ENCODE measurements at places on chromosomes 3 and 15.

GRCh38 chr15:41936649-41937567, 35.4 kb downstream of the EHD4 start:
- no peak overlapping the region for H3K4me3 ChIP-seq
- peaks cover 4% of the 10 kb centered on the region for H3K36me3 ChIP-seq
- no peak for DNase-seq
- H3K27ac ChIP-seq: no peak overlapping the region

DNA sequence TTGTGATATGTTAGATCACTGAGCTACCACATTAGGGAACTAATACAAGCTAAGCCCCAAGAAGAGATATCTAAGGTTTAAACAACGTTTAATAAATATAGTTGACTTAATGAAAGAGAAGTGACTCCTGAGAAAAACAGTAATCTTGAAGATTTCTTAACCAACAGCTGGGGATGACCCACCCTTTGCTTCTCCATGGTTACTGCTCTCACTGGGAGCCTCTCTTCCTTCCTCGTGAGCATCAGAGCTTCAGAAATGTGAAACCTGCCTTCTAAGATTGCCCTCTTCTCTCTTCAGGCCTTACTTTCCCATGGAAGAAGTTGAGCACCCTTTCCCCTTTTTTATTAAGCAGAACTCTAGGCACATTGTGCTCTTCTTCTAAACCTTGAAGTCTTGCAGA, 132.2 kb upstream of the NR2E3 start:
- no peak for DNase-seq
- H3K4me1 ChIP-seq: peaks cover 5% of the 10 kb centered on the region
- no peaks in the 10 kb centered on the region for H3K27me3 ChIP-seq
- H3K36me3 ChIP-seq: no peaks in the 10 kb centered on the region

GRCh38 chr15:69593488-69593887, 140.9 kb downstream of the RPLP1 start:
- H3K27me3 ChIP-seq: no peaks in the 10 kb centered on the region
- H3K27ac ChIP-seq: no peak overlapping the region
- no peaks in the 10 kb centered on the region for H3K4me1 ChIP-seq
- no peak for DNase-seq
- no peak overlapping the region for H3K4me3 ChIP-seq

DNA sequence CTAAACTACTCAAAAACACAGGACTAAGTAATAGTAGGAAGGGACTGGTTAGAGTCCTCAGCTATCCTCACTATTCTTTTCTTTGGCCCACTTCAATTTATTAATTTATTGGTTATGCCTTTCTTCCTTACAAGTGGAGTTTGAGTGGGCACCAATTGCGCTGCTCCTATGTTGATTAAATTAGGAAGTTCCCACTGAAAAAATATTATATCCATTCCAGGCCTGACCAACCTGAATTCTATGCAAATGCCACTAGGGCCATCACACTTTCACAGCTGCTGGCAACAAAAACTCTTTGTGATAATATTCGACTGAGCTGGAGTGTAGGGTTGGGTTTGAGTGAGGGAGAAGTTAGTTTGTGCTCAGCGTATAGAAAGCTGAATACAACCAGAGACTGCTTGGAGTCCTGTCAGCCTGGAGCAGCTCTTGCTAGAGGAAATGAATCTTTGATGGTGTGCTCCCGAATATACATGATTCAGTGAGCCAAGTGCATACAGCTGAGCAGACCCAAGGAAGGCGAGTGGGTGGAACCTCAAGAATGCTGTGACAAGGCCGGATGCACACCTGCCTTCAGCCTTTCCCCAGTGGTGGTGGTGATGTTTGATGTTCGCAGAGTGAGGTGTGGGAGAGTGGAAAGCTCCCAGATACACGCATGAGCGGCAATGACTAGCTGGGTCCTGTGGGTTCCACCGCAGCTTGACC, 1.5 kb downstream of the ARHGEF3 start:
- no peaks in the 10 kb centered on the region for H3K4me1 ChIP-seq
- DNase-seq: no peak

DNA sequence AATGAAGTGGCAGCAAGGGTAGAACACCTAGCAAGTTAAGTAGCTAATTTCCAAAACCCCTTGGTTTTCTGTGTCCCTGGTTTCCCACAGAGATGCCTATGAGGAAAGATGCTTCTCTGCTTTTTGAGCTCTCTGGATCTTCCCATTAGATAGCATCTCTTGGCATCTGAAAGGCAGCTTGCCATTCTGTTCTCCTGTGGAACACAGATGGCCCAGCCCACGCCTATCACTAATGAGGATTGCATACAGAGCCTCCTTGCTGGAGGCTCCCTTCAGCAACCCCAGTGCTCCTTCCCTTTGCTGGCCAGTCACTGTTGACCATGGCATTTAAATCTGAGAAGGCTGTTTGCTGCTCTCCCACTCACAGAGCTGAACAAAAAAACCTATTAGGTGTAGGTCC, 34.4 kb upstream of the ETV5 start:
- DNase-seq: no peak
- no peaks in the 10 kb centered on the region for H3K4me1 ChIP-seq
- H3K36me3 ChIP-seq: no peaks in the 10 kb centered on the region
- no peaks in the 10 kb centered on the region for H3K27me3 ChIP-seq

- H3K36me3 ChIP-seq: peaks cover 9% of the 10 kb centered on the region
- H3K4me3 ChIP-seq: no peak overlapping the region
- no peaks in the 10 kb centered on the region for H3K27me3 ChIP-seq
- no peak for DNase-seq
Measured at GRCh38 chr15:75599401-75599800, 20.3 kb upstream of the PTPN9 start.

GRCh38 chr15:47602121-47602520, 115.2 kb upstream of the SEMA6D start:
- no peak overlapping the region for H3K27ac ChIP-seq
- no peaks in the 10 kb centered on the region for H3K27me3 ChIP-seq
- no peak for DNase-seq
- no peaks in the 10 kb centered on the region for H3K36me3 ChIP-seq

- H3K36me3 ChIP-seq: no peaks in the 10 kb centered on the region
- DNase-seq: no peak
- no peaks in the 10 kb centered on the region for H3K4me1 ChIP-seq
- no peaks in the 10 kb centered on the region for H3K27me3 ChIP-seq
- H3K4me3 ChIP-seq: no peak overlapping the region
- H3K27ac ChIP-seq: no peak overlapping the region
Measured at GRCh38 chr3:114718071-114718897, 424.5 kb downstream of the TIGIT start.

- H3K4me3 ChIP-seq: no peak overlapping the region
- H3K4me1 ChIP-seq: no peaks in the 10 kb centered on the region
- DNase-seq: no peak
Measured at GRCh38 chr3:61454801-61455200, 106.6 kb upstream of the PTPRG start.

DNA sequence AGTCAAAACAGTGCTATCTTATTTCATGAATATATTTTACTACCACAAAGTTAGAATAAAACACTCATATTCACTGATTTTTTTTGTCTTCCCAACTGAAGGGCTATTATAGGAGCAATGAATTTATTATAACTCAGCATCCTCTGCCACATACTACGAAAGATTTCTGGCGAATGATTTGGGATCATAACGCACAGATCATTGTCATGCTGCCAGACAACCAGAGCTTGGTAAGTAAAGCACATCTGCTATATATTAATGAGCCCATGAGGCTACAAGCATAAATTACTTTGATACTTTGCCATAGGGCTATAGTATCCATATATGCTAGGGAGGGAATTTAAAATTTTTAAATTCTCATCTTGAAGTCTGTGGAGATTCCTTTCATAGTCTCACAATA, 95.9 kb downstream of the FEZF2 start:
- DNase-seq: no peak
- H3K36me3 ChIP-seq: peaks cover 5% of the 10 kb centered on the region
- H3K4me1 ChIP-seq: no peaks in the 10 kb centered on the region
- H3K27me3 ChIP-seq: no peaks in the 10 kb centered on the region
- no peak overlapping the region for H3K27ac ChIP-seq

DNA sequence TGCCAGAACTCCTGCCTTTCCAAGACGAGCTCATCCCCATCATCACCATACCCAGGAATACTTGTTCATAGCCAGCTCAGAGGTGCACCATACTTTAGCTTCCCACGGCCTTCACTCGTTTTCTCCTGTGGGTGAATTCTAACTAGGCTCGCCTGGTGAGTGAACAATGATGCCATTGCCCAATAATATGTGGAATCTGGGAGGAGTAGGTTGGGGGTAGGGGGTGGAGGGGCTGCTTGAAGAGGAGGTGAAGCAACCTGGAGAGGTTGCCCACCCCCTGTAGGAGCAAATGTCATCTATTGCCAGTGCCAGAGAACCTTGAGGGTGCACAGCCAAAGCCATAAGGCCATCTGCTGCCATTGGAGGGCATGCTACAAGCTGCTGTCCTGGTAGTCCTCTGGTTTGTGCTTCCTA, 592 bp upstream of the ZNF445 start:
- no peaks in the 10 kb centered on the region for H3K36me3 ChIP-seq
- no peak overlapping the region for H3K27ac ChIP-seq
- H3K4me1 ChIP-seq: no peaks in the 10 kb centered on the region
- peak overlapping the region; percentile 70 for H3K4me3 ChIP-seq
- no peak for DNase-seq
- H3K27me3 ChIP-seq: no peaks in the 10 kb centered on the region

GRCh38 chr3:107028626-107029025, 348.6 kb upstream of the CCDC54 start:
- no peak overlapping the region for H3K27ac ChIP-seq
- no peak overlapping the region for H3K4me3 ChIP-seq
- no peaks in the 10 kb centered on the region for H3K4me1 ChIP-seq
- H3K27me3 ChIP-seq: no peaks in the 10 kb centered on the region
- no peak for DNase-seq

DNA sequence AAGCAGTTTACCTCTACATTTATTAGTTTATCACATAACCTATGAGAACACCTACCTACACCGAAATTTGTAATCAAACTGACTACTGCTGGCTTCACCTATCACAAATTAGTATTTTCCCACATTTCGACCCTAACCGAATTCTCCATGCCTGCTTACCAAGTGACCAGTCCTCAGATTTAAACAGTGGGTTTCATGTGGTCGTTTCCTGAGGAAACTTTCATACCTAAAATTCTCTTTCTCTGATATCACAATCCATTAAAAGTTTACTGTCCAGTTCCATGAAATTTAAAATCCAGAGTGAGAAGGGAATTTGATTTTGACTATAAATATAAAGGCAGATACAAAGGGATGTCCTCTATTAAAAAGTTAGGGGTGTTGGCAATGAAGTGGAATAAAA, 1.9 kb downstream of the PLOD2 start:
- peaks cover 3% of the 10 kb centered on the region for H3K4me1 ChIP-seq
- DNase-seq: no peak

DNA sequence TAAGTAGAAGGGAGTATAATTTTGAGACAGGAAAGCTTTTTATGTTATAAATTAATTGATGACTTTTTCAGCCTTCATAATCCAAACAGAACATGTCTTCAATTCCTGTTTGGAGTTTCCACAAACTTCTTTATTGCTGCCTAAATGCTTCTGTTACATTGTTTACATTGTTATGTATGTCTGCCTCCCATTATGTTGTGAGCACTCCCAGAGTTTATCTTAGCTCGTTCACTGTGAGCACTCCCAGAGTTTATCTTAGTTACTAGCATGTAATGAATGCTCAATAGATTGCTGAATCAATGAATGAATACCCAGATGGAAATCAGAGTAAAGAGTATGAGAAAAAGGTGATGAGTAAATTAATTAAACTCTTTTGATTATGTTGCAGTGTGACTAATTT, 1178.0 kb downstream of the ROBO1 start:
- H3K36me3 ChIP-seq: no peaks in the 10 kb centered on the region
- H3K27me3 ChIP-seq: no peaks in the 10 kb centered on the region
- no peak overlapping the region for H3K4me3 ChIP-seq
- no peak for DNase-seq
- no peaks in the 10 kb centered on the region for H3K4me1 ChIP-seq
- no peak overlapping the region for H3K27ac ChIP-seq

- H3K36me3 ChIP-seq: no peaks in the 10 kb centered on the region
- H3K27ac ChIP-seq: no peak overlapping the region
- H3K4me1 ChIP-seq: no peaks in the 10 kb centered on the region
- peaks cover 1% of the 10 kb centered on the region for H3K27me3 ChIP-seq
- DNase-seq: no peak
- H3K4me3 ChIP-seq: no peak overlapping the region
Measured at GRCh38 chr3:69359339-69359893, 26.5 kb downstream of the FRMD4B start.

GRCh38 chr3:136444581-136444980, 194.4 kb downstream of the PCCB start:
- no peak overlapping the region for H3K27ac ChIP-seq
- no peak overlapping the region for H3K4me3 ChIP-seq
- H3K36me3 ChIP-seq: peaks cover 10% of the 10 kb centered on the region
- DNase-seq: no peak

DNA sequence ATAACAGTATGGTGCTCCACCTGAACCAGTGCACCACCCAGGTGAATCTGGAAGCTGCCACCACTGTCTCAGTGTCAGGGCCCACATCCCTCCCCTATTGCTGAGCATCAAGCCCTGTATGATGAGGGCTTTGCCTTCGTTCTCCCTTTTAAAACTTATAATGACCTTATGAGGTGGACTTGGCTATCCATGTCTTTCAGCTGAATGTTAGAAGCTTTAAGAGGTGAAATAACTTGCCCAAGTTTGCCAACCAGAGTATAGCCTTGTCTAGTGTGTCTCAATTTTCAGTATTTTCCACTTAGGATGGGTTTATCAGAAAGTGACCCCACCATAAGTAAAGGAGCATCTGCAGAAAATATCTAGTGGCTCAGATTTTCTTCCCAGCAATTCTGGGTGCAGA, 87.8 kb downstream of the SHOX2 start:
- H3K36me3 ChIP-seq: no peaks in the 10 kb centered on the region
- no peaks in the 10 kb centered on the region for H3K27me3 ChIP-seq
- no peaks in the 10 kb centered on the region for H3K4me1 ChIP-seq
- H3K27ac ChIP-seq: no peak overlapping the region

DNA sequence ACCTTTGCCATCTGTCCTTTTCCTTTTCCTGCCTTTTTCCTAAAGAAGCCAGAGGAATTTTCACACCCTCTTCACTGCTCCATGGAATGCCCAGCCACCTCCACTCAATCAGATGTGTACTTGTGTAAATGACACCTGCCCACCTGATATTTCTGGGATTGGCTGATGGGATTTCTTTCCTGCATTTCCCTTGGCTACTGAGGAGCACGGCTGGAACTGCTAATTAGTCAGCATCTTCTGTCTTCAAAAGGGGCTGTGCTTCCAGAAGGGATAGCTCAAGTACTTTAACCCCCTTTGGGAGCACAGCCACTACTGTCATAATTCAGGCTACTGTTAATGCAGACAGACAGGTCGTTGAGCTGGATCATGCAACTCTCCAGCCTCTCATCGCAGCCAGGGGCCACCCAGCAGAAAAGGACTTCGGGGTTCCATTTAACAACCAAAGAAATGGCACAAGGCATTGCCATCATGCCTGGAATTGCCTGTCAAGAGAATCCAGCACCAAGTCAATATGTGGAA, 38.6 kb downstream of the MGLL start:
- H3K27ac ChIP-seq: no peak overlapping the region
- no peak for DNase-seq
- H3K4me3 ChIP-seq: no peak overlapping the region
- H3K4me1 ChIP-seq: no peaks in the 10 kb centered on the region
- no peaks in the 10 kb centered on the region for H3K27me3 ChIP-seq
- H3K36me3 ChIP-seq: no peaks in the 10 kb centered on the region
